ENCODE measurements at places on chromosomes 16 and 17.

DNA sequence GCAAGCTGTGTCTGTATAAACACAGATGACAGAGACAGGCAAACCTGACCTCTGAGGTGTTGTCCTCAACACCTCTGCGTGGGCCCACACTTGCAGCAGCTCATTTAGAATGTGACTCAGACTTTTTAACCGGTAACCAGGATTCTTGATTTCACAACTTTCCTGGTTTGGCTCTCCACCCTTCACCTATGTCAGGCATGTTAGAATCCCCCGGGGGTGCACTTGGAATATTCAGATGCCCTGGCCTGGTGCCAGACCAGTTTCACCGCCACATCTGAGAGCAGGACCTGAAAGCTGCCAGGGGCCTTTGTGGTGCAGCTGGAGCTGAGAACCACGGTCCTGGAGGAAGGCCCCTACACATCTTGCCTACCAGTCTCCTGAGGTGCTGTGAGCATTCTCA is 4.8 kb downstream of the DHODH start:
- DNase-seq, result no peak

- no peak for DNase-seq
Measured at GRCh38 chr16:6341981-6342380, 990.7 kb upstream of the RBFOX1 start.

DNA sequence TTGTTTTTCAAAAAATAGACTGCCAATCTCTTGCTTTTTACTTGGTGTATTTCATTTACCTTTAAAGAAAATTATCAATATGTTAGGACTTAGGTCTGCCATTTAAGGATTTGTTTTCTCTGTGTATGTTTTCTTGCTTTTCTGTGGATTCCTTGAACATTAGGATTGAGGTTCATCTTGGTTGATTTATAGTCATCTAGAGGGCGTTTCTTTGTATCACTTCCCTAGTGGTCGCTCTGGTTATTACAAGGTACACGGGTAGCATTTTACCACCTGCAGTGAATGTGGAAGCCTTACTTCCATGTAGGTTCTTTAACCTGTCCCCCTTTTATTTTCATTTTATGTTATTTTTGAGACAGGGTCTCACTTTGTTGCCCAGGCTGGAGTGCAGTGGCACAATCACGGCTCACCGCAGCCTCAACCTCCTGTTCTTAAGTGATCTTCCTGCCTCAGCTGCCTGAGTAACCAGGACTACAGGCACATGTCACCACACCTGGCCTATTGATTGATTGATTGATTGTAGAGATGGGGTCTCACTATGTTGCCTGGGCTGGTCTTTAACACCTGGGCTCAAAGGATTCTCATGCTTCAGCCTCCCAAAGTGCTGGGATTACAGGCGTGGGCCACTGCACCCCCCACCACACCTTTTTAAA is 35.2 kb upstream of the CBX4 start:
- peak; percentile 61 for DNase-seq

GRCh38 chr16:86370062-86370461 is 140.3 kb upstream of the FOXF1 start:
- no peak for DNase-seq

DNA sequence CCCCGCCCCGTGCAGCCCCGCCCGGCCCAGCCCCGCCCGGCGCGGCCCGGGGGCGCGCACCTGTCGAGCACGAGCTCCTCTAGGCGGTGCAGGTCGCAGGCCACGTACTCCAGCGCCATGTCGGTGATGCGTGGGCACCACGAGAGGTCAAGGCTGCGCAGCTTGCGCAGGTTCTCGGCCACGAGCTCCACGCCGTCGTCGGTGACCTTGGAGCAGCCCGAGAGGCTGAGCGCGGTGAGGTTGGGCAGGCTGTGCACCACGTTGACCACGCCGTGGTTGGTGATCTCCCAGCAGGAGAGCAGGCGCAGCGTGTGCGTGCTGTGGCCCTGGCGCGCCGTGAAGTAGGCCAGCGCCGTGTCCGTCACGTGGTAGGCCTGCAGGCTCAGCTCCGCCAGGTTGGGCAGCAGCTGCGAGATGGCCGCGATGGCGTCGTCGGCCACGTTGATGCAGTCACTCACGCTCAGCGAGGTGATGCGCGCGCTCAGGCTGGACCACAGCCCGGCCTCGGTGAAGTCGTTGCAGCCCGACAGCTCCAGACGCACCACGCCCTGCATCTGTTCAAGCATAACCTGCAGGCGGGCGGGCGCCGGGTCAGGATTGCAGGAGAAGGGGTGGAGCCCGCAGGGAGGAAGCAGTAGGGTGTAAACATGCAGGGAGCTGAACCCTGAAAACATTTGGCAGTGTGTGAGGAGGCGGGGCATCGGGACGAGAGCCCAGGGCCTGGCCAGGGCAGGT is 5.3 kb upstream of the WDR24 start:
- no peak for DNase-seq

DNA sequence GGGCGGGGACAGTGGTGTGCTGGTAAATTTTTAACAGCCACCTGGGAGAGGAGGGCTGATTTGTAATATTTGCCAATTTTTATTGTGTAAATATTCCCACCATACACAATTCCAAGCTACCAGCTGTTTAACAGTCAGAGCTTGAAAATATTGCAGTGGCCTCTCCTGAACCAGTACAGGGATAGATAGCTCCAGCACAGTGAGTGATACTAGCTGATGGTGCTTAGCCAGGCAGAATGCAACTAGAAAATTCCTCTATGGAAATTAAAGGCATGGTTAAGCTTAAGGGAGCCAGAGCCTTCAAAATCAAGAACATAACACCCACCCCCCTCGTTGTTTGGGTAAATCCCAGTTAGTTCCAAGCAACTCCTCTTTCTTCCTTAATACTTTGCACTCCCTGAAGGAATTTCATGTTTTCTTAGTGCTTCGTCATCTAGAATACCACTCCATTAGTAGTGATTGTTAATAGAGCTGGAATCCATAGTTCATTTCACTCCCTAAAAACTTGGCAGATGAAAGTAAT is 96.6 kb downstream of the CYB561 start:
- no peak for DNase-seq

DNA sequence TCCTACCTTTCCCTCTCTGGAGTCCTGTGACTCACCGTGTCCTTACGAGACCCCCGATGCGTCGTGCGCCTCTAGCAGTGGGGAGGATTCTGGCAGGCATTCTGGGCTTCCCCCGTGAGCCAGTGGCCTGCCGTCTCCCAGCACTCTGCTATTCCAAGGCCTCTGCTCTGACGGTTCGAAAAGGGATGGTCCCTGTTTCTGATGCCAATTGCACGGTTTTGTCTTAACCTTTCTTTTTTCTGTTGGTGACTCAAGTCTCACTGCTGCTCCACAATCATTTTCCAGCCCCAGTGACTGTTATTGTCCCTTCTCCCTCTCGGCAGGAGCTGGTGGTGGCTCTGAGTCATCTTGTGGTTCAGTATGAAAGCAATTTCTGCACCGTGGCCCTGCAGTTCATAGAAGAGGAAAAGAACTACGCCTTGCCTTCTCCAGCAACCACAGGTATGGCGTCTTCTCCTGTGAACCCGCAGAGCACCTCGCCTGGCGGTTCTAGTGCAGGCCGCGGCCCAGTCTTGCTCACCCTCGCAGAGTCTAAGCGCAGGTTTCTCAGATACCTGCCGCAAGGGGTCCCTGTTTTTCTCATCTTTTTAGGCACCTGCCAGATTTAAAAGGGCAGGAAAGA is 100.1 kb upstream of the CHMP6 start:
- DNase-seq, result peak; percentile 5

DNA sequence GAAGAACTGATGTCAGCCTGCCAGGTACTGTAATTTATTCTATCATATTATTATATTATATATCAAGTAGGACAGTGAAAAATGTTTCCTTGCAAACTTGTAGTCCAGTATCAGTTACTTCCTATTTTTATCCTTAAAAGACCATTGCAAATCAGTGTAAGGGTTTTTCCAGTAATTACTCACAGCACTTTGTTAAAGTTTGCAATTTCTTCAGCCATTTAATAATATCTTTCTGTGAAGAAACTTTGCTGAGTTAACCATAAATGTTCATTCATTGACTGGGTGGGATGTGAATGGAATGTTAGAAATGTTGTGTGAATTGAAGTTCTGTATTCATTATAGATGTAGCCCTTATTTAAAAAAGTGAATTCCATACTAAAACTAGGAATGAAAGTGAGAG is 26.7 kb downstream of the HAPSTR1 start:
- no peak for DNase-seq

DNA sequence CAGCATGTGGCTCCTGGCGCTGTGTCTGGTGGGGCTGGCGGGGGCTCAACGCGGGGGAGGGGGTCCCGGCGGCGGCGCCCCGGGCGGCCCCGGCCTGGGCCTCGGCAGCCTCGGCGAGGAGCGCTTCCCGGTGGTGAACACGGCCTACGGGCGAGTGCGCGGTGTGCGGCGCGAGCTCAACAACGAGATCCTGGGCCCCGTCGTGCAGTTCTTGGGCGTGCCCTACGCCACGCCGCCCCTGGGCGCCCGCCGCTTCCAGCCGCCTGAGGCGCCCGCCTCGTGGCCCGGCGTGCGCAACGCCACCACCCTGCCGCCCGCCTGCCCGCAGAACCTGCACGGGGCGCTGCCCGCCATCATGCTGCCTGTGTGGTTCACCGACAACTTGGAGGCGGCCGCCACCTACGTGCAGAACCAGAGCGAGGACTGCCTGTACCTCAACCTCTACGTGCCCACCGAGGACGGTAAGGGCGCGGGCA is 645 bp downstream of the NLGN2 start:
- DNase-seq, result no peak

- DNase-seq, result no peak
Measured at GRCh38 chr17:20008242-20009051, 712 bp upstream of the SPECC1 start.

DNA sequence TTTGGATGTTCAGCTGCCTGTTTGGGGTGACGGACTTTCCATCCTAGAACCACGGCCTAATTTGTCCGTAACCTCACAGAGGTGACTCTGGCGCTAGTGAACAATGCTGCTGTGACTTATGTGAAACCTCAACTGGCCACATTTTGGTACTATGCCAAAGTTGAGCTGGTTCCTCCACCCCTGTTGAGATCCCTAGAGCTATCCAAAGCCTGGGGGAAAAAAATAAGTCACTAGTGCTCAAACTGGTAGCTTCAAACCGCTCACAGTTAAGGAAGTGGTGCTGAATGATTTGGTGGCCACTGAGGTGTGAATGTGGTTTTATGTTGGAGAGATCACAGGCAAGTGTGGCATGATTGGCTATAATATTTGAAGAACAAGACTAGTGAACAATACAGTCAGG is 11.3 kb upstream of the TUBG2 start:
- no peak for DNase-seq

GRCh38 chr16:22736791-22737190 is 77.2 kb upstream of the HS3ST2 start:
- DNase-seq, result no peak

All from OCI-M1 (cell line).